ENCODE measurements at places on chromosomes 16 and 17.

DNA sequence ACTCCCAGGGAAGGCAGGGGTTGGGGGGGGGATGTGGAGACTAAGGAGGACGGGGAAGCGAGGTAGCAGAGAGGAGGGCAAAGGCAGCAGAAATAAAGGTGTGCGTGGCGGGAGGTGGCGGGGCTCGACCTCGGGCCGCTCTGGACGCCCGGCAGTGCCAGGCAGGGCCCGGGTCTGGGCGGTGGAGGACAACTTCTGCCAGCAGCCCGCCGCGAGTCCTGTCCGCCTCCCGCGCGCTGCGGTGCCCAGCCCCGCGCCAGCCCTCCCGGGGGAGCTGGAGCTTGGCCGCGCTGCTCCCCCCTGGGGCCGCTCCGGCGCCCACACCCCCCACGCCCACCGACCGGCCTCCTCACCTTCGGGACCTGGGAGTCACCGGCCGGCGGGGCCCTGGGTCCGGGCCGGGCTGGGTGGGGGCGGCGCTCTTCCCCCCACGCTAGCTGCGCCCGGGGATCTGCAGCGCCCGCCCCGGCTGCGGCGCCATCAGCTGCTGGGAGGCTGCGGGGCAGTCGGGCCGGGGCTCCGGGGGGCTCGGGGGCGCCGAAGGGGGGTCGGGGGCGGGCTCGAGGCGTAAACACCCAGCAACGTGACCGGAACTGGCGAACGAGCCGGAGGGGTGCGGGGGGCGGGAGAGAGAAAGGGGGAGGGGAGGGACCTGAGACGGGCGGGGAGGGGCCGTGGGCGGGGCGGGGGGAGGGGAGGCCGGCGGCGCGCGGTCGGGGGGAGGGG is at the start of gene CCDC92B:
Gene CCDC92B (minus strand): TSS at position 595 of the 726 bp plus-strand sequence. CDS start 14,507 bp downstream, outside the sequence.
- no peak for DNase-seq

DNA sequence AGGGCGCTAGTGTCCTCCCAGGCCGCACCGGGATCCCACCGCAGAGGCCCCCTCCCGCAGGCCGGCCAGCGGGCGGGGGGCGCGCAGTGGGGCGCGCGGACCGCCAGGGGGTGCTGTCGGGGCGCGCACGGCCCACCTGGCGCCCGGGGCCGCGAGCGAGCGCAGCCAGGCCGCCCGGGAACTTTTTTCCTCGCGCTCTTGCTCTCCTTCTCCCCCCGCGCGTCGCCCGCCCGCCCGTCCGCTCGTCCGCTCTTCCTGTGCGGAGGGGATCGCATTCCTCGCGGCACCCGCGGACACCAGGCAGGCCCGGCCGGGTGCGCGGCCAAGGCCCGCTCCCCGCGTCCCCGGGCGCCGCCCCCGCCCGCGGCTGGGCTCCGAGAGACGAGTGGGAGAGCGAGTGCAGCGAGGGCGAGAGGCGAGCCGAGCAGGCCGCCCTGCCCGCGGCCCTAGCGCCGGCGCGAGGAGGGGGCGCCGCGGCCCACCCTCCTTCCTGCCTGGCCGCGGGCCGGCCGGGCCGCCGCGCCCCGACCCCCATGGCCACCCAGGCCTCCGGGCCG is at the start of gene RAI1:
Gene RAI1 (plus strand): TSS at position 272 of the 557 bp plus-strand sequence. CDS start 111,491 bp downstream, outside the sequence.
- peak; percentile 66 for DNase-seq

DNA sequence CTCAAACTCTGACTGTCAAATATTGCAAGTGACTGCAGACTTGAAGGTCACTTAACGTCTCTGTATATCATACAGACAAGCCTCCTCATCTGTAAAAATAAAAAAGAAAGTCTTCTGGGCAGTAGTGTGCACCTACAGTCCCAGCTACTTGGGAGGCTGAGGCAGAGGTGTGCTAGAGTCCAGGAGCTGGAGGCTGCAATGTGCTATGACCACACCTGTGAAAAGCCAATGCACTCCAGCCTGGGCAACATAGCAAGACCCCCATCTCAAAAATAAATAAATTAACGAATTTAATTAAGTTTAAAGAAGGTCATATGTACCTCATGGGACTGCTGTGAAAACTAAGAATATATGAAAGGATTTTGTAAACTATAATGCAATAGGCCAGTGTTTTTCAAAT is 35.0 kb upstream of the C17orf78 start:
- no peak for DNase-seq

- no peak for DNase-seq
Observed at GRCh38 chr17:33874617-33875060, 380.4 kb upstream of the CCL2 start.

DNA sequence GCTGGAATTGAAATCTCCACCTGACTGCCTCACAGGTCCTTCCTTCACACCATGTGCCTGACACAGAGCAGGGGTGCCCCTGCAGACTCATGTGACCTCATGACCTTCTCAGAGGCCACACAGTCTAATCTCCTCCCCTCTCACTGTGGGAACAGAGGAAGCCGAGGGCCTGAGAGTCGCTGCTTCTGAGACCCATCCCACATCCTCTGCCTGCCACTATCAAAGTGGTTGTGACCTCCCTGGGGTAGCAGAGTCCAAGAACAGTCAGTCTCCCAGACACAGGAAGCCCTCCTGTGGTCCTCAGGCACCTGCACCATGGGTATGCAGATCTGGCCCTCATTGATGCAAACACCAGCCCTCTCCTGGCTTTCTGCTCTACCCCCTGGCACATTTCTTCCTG is 78.5 kb downstream of the RAB11FIP4 start:
- no peak for DNase-seq

DNA sequence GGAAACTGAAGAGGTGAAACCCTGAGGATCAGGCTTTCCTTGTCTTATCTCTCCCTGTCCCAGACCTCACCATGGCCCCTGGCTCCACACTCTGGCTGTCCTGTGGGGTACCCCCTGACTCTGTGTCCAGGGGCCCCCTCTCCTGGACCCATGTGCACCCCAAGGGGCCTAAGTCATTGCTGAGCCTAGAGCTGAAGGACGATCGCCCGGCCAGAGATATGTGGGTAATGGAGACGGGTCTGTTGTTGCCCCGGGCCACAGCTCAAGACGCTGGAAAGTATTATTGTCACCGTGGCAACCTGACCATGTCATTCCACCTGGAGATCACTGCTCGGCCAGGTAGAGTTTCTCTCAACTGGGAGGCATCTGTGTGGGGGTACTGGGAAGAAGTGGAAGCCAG is 1.4 kb downstream of the CD19 start:
- no peak for DNase-seq

GRCh38 chr17:19022747-19023146 is 18.2 kb upstream of the FAM83G start:
- no peak for DNase-seq

DNA sequence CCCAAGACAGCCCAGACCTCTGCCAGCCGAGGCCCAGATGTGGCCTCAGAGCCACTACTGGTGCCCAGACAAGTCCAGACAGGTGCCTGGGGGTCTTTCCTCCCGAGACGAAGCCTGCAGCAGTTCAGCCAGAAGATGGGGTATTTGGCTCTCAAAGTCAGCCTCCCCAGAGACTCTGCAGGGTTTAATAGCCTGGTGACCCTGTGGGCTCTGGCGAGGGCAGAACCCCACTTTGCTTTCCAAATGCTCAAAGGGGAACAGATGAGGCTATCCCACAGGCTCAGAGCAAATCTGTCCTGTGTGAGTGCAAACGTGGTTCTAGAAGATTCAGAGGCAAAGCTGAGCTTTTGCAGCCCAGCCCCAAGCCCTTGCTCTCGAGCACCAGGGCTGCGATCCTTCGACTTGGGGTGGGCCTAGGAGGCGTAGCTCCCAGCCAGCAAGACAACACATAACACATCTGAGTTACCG is 236.0 kb downstream of the MRTFB start:
- DNase-seq = no peak

GRCh38 chr16:11333010-11333409 is 12.2 kb upstream of the RMI2 start:
- no peak for DNase-seq

- DNase-seq = no peak
Observed at GRCh38 chr17:29032013-29032856, 10.7 kb upstream of the PIPOX start.

GRCh38 chr16:78784771-78785170 is 685.3 kb downstream of the WWOX start:
- DNase-seq = no peak

- DNase-seq = no peak
Observed at GRCh38 chr17:2481760-2482159, 29.9 kb downstream of the METTL16 start.

- peak; percentile 6 for DNase-seq
Observed at GRCh38 chr16:87461466-87461991, 31.3 kb downstream of the ZCCHC14 start.
